T-cell (primary cell): ENCODE measurements at places on chromosomes 6 and 20.

GRCh38 chr6:30510419-30511168 lies 21.3 kb downstream of the HLA-E start:
- no peak for DNase-seq

DNA sequence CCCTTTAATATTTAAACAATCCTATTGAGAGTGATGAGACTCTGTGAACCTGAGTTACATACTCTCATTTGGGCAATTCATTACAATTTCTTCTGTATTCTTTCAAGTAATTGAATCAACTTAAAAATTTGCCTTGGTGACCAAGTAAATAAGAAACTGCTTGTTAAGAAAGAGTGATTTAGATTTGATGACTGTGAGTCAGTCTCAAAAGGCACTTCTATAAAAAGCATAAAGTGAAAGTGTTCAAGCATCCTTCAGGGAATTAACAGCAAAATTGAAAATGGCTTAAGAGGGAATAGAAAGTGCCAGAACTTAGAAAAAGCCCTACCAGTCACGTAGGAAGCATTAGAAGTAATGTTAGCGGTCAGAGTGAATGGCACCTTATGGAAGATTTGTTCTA lies 654.7 kb downstream of the EPM2A start:
- DNase-seq: no peak

DNA sequence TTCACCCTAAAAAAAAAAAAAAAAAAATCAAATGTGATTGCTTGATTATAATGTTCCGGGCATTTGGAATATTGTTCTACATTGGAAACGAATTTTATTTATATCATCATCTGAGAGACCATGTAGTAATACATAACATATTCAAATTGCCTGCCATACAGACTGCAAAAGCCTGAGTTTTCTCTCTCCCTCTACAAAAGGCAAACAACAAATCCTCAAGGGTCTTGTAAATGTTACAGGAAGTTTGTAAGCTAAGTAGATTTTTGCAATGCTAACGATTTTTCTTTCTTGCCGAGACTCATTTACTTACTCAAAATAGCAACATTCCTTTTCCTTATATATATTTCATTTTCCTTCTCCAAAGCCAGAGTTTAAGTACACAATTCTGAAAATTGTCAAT lies 49.0 kb upstream of the HTR1E start:
- DNase-seq: no peak

- no peak for DNase-seq
These were observed 1267.0 kb upstream of the CITED2 start for GRCh38 chr6:140641412-140641811.

DNA sequence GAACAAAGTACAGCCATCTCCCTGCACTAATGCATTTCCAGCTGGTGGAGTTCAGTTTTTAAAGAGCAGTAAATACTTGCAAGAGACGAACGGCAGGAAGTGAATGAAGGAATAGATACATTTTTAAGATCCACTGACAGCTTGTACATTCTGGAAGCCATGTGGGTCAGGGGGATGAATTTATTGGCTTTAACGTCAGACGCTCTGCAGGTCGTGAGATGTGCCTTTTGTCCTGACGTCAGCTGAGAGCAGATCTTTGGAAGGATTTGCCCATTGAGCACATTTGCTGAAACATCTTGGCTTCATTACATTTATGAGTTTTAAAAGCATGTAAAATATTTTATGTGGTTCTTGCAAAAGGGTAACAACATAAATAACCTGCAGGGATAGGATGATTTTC lies 29.5 kb upstream of the SALL4 start:
- no peak for DNase-seq
